Renal pelvis (tissue), 12 donors: ENCODE measurements at places on chromosomes 12 and 14. TPM values are rescaled to one million over a fixed set of nuclear protein-coding genes. Genes with fewer than 3 reads are reported as not detected.

The PSMC6 gene
- polyA plus RNA-seq, result 159 TPM

The YARS2 gene
- 31.3 TPM for polyA plus RNA-seq

- no peak for DNase-seq
Observed at GRCh38 chr12:129486931-129487330, 416.9 kb downstream of the TMEM132D start.

DNA sequence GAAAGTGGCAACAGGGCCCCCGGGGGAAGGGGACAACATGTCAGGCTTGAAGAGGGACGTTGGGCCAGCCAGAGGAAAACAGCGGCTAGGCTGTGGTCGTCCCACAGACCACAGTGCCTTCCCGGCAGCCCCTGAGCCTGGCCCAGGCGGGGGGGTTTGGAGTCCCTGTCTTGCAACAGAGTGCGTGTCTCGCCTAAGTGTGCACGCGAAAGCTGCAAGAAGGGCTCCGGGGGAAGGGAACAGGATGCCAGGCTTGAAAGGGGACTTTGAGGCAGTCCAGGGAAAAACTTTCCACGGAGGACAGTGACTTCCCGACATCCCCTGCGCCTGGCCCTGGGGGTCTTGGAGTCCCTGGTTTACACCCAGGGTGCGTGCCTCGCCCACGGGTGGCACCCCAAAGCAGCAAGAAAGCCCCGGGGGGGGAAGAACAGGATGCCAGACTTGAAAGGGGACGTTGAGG lies 157.5 kb upstream of the ALG10B start:
- no peak for DNase-seq

- no peak for DNase-seq
Observed at GRCh38 chr14:102200690-102201352, 61.1 kb downstream of the WDR20 start.

DNA sequence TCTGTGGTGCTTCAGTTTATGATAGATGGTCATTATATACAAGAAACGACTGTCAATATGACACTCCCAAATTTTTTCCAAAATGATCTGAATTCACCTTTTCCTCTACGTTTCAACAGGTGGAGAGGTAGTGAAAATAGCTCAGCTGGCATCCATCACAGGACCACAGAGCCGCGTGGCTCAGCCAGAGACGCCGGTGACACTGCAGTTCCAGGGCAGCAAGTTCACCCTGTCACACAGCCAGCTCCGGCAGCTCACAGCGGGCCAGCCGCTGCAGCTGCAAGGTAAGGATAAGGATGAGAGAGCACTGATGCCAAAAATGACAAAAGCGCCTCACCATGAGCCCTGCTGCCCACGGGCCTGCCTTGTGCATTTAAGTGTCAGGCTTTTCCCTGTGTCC lies 73.9 kb downstream of the EP400 start:
- no peak for DNase-seq
